ENCODE measurements at places on chromosomes 6 and 20.

- DNase-seq, result no peak
Observed at GRCh38 chr20:34099675-34100074, 12.4 kb downstream of the EIF2S2 start.

DNA sequence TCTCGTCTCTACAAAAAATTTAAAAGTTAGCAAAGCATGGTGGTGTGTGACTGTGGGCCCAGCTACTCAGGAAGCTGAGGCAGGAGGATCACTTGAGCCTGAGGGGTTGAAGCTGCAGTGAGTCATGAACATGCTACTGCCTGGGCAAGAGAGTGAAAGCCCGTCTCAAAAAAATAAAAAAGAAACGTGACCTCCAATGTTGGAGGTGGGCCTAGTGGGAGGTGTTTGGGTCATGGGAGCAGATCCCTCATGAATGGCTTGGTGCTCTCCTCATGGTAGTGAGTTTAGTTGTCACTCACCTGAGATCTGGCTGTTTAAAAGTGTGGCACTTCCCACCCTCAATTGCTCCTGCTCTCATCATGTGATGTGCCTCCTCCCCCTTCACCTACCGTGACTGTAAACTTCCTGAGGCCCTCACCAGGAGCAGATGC is 24.3 kb downstream of the RBL1 start:
- DNase-seq, result peak; percentile 16

GRCh38 chr20:14821251-14821650 is 483.8 kb upstream of the FLRT3 start:
- DNase-seq, result no peak

DNA sequence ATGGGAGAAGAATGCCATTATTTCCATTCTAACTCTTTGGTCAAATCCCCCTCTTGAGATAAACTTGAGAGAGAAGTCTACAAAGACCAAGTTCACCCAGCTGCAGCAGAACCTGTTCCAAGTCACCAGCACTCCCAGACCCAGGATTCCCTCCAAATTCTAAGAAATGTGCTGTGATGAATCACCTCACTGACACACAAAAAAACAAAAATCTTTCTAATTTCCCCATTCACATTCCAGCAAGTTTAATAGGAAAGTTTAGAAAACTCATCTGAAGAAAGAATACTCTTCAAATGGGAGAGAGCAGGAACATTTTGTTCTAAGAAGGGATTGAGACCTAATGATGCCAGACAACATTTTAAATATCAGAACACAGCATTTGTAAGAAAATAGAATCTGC is 213.6 kb upstream of the PLCB4 start:
- peak; percentile 83 for DNase-seq

GRCh38 chr20:48626226-48626937 is 201.4 kb downstream of the PREX1 start:
- peak; percentile 40 for DNase-seq

All from AG10803 (cell line).